Suppressor macrophage (primary cell): ENCODE measurements at places on chromosomes 2 and 18.

DNA sequence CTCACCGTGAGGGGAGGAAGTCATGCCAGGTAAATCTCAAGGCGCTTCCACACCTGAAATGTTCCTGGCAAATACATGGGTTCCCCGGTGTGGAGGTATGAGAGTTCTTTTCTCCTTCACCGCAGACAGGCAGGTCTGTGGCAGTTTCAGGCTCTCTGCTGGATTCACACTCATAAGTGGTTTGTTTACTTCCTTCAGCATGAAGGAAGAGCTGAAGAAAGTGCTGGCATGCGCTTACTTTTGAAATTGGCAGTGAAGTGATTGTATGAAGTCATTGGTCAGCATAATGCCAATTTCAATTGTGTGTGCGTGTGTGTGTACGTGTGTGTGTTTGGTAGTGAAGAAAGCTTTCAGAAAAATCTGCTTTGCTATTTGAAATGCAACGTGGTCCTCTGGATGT is 43.4 kb downstream of the RNF144A start:
- DNase-seq, result peak; percentile 15

DNA sequence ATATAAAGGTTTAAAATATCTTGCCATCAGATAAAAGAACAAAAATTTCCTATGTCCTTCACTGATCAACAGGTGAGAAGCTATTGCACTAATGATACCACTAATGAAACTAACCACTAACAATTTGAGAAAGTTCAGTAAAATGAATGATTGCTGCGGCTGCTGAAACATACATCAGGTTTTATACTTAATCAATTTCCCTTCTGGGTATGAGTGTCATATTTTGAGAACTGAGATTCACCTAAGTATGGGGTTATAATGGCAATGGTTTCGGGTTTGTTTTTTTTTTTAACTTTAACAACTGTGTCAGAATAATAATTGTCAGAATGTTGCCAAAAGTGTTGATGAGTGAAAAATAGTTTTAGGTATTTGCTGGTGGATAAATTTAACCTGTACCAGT is 151.3 kb upstream of the SLC39A10 start:
- no peak for DNase-seq

DNA sequence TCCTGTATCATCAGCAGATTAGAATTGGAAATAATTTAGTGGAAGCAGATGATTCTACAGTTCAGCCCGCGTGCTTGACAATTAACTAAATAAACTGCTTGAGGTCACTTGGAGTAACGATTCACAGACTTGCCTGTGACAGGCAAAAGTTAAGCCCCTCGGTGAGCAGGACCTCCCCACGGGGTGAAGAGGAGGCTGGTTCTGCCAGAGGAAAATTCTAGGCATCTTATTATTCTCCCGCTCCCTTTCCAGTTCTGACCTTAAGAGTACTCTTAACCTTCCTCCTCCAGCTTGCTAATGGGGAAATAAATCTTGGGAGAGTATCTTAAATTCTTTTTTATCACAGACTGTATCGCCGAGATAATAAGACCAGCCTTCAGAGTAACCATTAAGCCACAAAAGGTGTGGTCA is 169.7 kb upstream of the SMAD2 start:
- no peak for DNase-seq

- no peak for DNase-seq
Observed at GRCh38 chr2:237866101-237866621, 6.7 kb downstream of the RAMP1 start.

- DNase-seq, result no peak
Observed at GRCh38 chr2:173146590-173146989, 70.9 kb downstream of the MAP3K20 start.

DNA sequence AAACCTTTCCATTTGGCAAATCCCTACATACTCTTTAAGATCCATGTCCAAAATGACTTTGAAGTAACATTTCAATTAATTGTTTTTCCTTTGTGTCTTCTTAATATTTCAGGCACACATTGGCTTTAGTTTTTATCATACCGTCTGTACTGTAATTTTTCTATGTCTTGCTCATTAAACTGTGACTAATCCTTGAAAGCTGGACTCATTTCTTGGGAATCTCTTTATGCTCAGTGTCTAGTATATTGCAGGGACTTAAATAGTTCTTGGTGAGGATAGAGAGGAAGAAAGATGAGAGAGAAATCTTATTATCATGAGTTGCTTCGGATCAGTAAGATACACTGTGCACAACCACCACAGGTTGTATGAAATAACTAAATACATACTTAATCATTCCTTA is 448.3 kb upstream of the ST6GAL2 start:
- DNase-seq, result no peak

DNA sequence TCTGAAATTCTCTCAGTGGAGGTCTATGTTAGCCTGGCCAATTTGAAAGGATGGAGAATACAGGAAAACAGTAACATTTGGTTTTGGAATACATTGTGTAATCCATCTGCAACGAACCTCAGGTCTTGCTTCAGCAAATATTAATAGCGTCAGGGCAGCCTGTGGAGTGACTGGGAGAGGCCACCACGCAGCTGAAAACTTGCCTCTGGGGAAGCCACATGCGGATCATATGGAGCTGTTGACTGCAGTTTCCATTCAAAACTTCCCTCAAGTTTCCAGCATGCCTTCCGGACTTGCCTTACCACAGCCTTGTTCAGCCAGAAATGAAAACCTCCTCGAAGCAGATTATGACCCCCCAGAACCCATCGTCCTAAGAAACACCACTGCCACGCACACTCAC is 25.7 kb downstream of the BCL11A start:
- DNase-seq, result peak; percentile 87

DNA sequence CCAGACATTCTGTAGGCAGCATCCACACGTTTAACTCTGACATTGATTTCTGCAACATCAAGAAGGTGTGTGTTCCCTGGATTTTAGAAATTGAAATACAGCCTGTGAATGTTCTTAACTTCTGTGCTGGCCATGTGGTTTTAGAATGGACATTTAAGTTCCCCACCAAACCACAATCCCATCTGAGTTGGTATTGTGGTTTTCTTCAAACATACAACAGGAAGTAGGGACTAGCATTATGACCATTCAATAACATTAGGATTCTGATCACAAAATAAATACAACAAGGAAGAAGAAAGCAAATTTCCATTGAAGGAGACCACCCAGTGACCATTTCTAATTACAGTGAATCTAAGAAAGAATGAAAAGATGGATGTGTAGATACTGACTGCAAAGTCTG is 51.2 kb downstream of the MAP3K20 start:
- DNase-seq, result peak; percentile 65

DNA sequence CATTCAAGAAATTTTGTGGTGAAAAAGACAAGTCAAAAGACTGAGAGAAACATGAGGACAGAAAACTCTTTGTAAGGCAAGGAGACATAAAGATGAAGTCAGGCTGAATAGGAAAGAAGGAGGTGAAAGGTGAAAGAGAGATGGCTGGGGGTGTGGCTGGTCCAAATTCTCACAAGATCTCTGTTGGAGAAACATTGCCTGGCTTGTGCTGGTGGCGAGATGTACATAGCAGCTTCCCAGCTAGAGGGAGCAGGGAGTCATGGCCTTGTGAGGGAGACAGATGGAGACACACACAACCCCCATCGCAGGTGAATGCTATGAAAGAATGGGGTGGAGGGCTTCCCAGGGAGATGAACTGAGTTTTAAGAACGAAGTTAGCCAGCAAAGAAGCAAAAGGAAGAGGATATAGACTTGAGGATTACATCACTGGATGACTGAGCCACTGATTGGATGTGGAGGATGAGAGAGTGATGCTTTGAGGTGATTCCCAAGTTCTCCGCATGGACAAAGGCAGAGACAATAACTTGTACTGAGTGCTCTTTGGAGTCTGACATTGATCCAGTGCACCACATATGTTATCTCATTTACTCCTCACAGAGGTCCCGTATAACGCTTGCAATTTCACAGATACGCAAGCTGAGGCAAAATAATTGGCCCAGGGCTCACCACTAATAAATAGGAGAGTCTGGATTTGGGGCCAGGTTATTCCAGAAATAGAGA is 3.7 kb upstream of the EMX1 start:
- no peak for DNase-seq

DNA sequence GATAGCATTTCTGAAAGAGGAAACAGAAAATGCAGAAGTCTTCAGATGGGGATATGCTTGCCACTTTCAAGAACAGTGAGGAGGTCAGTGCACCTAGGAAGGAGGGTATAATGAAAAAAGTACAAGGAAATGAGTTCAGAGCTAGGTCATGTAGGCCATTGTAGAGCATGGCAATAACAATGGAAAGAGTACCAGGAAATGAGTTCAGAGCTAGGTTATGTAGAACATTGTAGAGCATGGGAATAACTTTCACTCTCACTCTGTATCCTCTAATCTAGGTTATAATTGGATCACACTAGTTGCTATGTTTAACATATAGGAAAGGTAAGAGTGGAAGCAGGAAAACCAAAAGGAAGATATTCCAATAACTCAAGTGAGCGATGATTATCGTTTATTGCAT is 12.3 kb downstream of the SCG2 start:
- DNase-seq, result no peak

- no peak for DNase-seq
Observed at GRCh38 chr2:189265696-189266320, 86.2 kb upstream of the COL5A2 start.

GRCh38 chr2:47198985-47199451 is 43.9 kb upstream of the STPG4 start:
- no peak for DNase-seq

DNA sequence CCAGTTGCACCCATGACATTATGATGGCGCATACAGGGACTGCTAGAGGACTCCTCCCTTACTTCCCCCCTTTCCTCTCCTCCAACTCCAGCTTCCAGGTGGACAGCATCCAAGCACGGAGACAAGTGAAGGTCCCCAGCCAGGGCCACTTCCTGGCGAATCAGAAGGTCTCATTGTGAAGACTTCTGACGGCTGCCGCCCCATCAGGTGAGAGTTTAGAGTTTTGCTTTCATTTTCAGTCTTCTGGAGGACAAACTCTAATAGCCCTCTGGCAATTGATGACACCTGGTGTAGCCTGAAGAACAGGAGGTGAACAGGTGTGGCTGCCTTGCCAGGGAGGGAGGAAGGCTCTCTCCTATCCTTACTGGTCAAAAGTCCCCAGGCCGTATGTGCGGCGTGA is 77.3 kb upstream of the KCNH7 start:
- no peak for DNase-seq

GRCh38 chr18:23479829-23480505 is 23.3 kb upstream of the RMC1 start:
- DNase-seq, result peak; percentile 81

DNA sequence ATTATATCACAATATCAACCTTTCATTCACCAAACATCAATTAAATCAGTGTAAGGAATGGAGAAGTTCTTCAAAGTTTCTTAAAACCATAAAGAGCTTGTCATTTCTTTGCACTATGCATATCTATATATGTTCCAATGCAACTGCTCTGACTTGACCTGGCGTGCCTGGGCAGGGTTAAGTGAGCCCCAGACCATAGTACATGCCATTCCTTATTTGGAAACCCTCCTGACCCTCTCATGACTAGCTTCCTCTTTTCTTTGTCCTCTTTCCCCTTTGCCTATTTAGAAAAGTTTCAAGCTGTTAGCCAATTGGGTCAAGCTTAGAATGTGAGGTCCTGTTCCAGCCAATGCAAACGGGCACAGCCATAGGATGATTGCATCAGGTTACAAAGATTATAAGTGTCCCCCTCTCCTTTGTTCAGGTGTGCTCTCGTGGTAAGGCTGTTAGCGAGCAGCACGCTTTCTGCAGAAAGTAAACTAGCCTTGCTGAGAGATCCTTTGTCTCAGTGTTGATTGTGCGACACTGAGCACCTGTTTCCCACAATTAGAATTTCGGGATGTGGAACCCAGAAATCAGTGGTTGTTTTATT is 78.2 kb upstream of the UXS1 start:
- peak; percentile 69 for DNase-seq

- no peak for DNase-seq
Observed at GRCh38 chr18:74414953-74415515, 42.1 kb downstream of the DIPK1C start.
